ENCODE measurements at places on chromosomes 1 and 21. TPM values are rescaled to one million over a fixed set of nuclear protein-coding genes. Genes with fewer than 3 reads are reported as not detected.
A peak's percentile ranks its signal among the peaks of the same experiment; 100 is the strongest.

- no peak for DNase-seq
Measured at GRCh38 chr1:71861022-71861421, 421.3 kb downstream of the NEGR1 start.

DNA sequence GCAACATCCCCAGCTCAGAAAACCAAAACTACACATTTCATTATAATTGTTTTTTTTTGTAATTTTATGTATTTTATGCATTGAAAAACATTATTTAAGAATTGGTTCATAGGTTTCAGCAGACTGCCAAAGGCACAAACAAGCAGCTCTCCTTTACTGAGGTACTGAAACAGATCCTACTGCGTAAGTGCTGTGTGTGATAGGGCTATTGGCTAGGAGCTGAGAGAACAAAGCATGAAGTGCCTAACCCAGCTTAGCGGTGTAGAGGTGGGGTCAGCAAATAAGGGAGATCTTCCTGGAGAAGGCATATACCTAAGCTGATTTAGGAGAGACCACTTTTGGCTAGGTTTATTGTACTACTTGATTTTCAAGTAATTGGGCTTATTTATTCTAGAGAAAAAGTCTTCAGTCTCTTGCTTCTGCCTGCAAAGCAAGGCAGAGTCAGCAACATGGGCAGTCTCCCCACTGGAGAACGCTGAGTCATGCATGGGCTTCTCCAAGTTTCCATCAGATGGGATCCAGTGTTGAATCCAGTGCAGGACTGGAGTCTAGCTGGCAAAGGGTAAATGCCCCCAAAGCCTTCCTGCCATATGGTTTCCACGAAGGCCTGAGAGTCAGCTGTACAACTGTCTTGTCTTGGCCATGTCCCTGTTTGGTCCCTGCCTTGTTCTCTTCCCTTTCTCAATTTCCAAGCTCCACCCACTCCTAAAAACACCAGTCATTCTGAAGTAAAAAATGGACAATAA is 18.0 kb upstream of the YTHDF2 start:
- DNase-seq: no peak

DNA sequence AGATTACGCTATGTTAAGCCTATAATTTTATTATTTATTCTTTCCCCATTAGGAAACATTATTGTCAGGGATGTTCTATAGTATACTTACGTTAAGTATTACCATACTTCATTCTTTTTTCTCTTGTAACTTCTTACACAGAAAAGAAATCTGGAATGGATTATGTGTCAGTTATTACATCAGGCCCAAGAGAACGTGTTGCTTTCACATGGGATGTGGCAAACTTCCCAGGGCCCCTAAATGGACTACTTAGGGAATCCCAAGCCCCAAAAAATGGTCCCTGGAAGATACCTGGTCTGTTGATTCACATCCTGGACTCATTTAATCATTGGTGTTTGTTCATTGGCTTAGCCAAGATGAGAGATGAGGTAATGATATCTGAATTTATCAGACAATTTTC is 249.8 kb downstream of the NRIP1 start:
- no peak for DNase-seq

DNA sequence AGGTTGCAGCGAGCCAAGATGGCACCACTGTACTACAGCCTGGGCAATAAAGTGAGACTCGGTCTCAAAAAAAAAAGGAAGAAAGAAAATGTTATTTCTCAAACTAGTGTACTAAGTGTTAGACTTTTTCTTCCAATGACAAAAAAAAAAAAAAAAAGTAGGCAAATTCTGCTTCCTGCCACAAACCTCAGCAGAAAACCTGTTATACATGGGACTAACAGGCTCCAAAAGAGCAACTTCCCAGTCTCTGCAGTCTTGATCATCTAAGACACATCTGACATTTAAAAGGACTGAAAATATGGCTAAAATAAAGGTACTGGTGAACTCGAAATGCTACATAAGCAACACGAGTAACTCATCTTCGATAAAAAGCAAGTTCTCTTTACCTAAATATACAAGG is 59.6 kb downstream of the HSF2BP start:
- no peak for DNase-seq

DNA sequence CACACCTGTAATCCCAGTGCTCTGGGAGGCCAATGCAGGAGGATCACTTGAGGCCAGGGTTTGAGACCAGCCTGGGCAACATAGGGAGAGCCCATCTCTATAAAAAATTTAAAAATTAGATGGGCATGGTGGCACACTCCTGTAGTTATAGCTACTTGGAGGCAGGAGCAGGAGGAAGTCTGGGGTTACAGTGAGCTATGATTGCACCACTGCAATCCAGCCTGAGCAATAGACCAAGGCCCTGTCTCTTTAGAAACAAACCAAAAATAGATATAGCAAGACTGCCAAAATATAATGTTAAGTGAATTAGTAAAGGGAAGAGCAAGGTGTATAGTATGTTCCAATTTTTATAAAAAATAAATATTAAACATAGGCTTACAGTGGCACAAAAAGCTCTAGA is 28.8 kb downstream of the PLEKHO1 start:
- no peak for DNase-seq

DNA sequence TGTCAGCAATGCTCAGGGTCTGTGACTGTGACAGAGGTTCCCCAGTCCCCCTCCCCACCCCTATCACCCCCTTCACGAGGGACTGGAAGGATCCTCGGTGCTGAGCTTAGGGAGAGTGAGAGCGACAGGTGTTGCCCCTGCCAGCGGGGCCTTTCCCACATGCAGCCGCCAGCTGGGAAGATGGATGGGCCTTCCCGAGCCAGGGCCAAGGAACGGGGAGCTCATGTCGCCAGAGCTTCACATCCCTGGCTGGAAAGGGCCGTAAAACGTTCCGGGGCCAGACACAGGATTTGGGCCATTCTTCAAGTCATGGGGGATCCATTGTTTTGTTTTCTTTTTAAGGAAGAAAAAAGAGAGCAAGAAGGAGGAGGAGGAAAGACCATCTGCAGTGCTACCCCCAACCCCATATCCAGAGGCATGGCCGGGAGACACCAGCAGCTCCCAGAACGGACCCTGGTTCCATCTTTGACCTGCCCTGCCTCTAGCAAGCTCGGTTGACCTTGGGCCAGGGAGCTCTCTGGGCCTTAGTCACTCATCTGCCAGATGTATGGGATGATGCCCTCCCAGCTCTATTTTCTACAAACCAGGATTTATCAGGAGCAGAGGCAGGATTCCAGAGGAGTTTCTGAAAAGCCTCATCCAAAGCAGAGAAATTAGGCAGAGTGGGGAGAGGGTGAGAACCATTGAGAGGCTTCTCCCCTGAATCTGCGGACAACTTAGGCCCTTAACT is 54.1 kb downstream of the TAS1R2 start:
- no peak for DNase-seq

GRCh38 chr1:4006676-4007374 is 106.8 kb upstream of the C1orf174 start:
- DNase-seq: no peak

- DNase-seq: no peak
Measured at GRCh38 chr1:91148641-91149069, 126.8 kb upstream of the ZNF644 start.

- DNase-seq: peak; percentile 33
Measured at GRCh38 chr1:7207875-7208646, 422.8 kb downstream of the CAMTA1 start.

DNA sequence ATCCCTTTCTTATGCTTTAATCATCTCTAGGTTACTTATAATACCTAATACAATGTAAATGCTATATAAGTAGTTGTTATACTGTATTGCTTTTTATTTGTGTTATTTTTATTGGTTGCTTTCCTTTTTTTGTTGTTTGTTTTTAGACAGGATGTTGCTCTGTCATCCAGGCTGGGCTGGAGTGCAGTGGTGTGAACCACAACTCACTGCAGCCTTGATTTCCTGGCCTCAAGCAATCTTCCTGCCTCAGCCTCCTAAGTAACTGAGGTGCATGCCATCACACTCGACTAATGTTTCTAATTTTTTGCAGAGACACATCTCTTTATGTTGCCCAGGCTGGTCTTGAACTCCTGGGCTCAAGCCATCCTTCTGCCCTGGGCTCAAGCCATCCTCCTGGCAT is 26.9 kb downstream of the KRTAP19-8 start:
- DNase-seq: no peak

DNA sequence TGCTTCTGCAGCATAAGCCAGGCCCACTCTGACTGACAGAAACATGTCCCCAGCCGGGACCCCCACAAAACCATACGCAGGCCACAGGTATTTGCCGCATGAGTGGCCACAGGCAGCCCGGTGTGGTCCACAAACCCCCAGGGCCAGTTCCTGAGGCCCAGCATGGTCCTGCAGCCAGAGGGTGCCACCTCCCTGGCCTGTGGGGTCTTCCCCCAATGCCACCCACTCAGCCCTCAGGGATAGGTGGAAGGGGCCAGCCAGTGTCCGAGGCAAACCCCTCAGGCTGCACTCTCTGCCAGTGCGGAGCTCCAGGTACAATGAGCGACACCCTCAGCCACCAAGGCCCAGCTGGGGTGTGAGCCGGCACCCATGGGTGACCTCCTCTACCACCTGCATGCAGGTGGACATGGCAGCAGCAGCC is 43.5 kb downstream of the UBE2G2 start:
- no peak for DNase-seq

DNA sequence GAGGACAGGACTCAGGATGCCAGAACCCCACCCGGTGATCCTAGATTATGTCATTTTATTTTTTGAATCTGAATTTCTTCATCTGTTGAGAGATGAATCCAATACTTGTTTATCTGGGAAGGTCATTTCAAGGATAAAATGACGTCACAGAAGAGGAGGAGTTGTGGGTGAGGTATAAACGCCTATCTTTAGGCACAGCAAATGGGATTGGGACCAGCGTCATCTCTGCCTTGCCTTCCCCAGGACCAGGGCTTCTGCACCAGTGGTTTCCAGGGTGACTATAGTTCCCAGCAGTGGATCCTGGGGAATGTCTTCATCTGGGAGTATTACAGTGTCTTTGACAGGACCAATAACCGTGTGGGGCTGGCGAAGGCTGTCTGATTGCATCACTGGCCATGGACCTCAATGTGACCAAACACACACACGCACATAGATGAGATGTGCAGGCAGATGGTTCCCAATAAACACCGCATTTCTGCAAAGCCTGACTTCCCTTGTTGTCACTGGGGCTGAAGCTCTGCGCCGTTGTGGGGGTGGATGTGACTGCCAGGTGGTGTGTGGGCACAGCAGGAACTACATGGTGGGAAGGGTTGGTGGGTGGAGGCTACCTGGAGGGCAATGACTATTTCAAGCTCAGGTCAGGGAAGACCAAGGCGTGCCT is 28.1 kb downstream of the KCNA10 start:
- DNase-seq: no peak

- peak; percentile 38 for DNase-seq
Measured at GRCh38 chr1:219837274-219837993, 90.9 kb downstream of the SLC30A10 start.

- DNase-seq: no peak
Measured at GRCh38 chr1:111142356-111142975, 2.4 kb downstream of the CEPT1 start.

DNA sequence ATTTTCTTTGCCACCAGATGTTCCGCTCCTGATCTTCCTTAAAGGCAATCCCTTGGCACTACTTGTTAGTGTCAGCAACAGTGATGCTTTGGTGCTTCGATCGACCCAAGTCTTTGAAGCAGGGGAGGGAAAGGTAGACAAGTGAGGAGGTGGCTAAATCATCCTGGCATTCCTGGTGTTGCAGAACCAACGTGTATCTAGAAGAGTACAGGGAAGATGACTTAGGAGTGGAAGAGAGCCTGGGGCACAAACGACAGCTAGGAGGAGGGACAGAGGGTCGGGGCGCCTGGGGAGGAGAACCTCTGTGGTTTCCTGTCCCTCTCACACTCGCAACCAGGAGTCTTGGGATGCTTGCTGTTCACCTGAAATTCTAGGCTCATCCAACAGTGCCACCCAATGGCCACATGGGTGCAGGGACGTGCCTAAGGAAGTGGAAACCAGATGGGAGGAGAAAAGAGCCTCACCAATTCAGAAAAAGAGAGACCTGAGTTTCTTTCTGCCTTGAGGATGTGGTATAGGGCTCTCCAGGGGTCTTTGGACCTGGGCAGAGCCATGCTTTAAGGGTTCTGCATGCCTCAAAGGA is 9.5 kb upstream of the KCNA2 start:
- DNase-seq: no peak

- DNase-seq: no peak
Measured at GRCh38 chr1:119159966-119160365, 19.5 kb upstream of the WARS2 start.

DNA sequence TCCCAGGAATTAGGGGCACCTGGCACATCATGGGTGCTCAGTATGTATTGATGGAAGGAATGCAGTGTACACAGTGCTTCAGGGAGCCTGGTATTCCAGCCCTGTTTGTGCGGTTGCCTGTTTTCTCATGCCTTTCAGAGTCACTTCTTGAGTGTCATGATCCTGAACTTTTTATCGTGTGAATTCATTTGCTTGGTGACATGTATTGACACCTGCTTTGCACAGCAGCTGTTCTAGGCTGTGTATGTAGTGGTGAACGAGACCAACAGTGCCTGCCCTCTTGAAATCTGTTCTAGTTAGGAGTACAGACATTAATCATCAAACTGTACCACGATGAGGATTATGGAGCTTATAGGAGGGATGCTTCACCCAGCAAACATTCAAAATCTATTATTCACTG is 6.1 kb downstream of the HTR6 start:
- no peak for DNase-seq

GRCh38 chr1:92485381-92486250 is 1.1 kb downstream of the GFI1 start:
- DNase-seq: no peak

DNA sequence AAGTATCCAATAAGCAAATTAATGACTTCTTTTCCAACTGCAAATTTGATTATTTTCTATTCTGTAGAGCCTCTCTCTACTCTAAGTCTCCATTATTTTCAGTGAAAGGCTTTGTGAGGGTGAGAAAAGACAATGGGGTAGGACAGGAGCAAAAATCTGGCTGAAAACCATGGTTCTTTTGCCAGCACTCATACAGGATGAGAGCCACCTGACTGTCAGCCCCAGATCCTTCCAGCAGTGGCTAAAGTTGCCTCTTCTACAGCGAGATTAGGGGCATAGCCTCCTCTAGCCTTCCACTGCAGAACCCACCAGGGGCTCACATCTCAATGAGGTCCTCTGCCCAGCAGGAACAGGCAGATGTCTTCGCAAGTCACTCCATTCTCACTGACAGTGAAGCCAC is 23.7 kb downstream of the NMNAT2 start:
- DNase-seq: no peak

- no peak for DNase-seq
Measured at GRCh38 chr1:177744906-177745305, 225.0 kb downstream of the SEC16B start.

Gene CFHR3
- polyA plus RNA-seq: 0.22 TPM

Gene MAGI3
- 26.0 TPM for polyA plus RNA-seq

Gene AIRE
- 0.37 TPM for polyA plus RNA-seq

Gene CD164L2
- polyA plus RNA-seq: 0.11 TPM

Gene ZNF593OS
- polyA plus RNA-seq: 0.62 TPM

Gene KANK4
- polyA plus RNA-seq: 20.4 TPM

Gene G0S2
- polyA plus RNA-seq: 12.0 TPM

Gene ITGB2
- 7.4 TPM for polyA plus RNA-seq

Measured in right renal cortex interstitium (tissue), 3 donors.